PC-9 (cell line): ENCODE measurements at places on chromosomes 13 and 19.
A peak's percentile ranks its signal among the peaks of the same experiment; 100 is the strongest.

DNA sequence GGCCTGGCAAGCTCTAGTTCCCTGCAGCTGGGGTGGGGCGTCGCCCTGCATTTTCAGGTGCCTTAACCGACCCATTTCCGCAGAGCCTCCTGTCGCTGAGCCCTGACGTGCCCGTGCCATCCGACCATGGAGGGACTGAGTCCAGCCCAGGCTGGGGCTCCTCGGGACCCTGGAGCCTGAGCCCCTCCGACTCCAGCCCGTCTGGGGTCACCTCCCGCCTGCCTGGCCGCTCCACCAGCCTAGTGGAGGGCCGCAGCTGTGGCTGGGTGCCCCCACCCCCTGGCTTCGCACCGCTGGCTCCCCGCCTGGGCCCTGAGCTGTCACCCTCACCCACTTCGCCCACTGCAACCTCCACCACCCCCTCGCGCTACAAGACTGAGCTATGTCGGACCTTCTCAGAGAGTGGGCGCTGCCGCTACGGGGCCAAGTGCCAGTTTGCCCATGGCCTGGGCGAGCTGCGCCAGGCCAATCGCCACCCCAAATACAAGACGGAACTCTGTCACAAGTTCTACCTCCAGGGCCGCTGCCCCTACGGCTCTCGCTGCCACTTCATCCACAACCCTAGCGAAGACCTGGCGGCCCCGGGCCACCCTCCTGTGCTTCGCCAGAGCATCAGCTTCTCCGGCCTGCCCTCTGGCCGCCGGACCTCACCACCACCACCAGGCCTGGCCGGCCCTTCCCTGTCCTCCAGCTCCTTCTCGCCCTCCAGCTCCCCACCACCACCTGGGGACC is 1.2 kb downstream of the ZFP36 start:
- DNase-seq: peak; percentile 80

GRCh38 chr19:55172741-55173140 is 6.3 kb upstream of the DNAAF3 start:
- no peak for DNase-seq

- peak; percentile 50 for DNase-seq
Measured at GRCh38 chr19:41641879-41642485, 15.1 kb upstream of the CEACAM4 start.

GRCh38 chr13:20425819-20426219 is 99.8 kb downstream of the CRYL1 start:
- DNase-seq: peak; percentile 26

DNA sequence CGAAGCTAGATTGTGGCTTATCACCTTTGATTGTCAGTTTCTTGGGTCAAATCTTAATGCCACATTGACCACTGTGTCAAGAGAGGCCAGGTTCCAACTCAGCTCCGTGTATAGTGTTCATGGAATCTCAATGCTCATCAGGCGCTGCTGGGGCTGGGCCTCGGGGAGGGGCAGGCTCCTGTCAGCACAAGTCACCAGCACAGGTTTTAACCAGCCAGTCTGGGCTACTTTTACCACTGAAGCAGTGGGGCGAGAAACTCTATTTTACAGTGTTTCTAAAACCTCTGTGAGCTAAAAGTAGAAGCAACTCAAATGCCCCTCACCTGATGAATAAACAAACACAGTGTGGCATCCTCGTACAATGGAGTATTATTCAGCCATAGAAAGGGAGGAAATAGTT is 118.7 kb upstream of the GJB6 start:
- DNase-seq: no peak

- peak; percentile 70 for DNase-seq
Measured at GRCh38 chr19:18251587-18252369, 22.5 kb downstream of the IQCN start.

DNA sequence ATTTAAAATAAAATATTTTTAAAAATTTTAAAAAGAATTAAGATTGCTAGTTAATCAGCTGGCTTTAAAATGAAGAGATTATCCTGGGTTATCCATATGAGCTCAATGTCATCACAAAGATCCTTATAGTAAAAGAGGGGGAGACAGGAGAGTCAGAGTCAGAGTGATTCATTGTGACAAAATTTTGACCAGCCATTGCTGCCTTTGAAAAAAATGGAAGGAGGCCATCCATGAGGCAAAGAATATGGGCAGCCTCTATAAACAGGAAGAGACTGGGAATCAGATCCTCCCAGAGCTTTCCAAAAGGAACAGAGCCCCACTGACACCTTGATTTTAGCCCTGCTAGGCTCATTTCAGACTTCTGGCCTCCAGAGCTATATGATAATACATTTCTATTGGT is 9.3 kb upstream of the RUBCNL start:
- DNase-seq: no peak

DNA sequence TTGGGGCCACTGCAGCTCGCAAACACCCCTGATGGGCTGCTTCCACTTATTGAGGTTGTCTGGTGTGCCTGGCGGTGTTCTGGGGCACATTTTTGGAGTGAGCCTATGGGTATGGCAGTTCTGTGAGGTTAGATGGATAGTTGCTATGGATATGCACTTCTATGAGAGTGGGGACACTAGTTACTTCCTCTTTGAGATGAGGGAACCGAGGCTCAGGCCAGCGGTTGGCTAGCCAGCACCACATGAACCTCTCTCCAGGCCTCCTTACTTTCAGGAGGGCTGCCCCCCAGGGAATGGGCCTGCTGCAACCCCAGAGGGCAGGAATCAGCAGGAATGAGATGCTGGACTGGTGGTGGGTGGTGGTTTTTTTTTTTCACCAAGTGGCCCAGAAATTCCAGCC is 13.5 kb upstream of the PRR19 start:
- no peak for DNase-seq

GRCh38 chr13:83377491-83377890 is 504.8 kb downstream of the SLITRK1 start:
- no peak for DNase-seq

- DNase-seq: no peak
Measured at GRCh38 chr13:97101912-97102708, 107.8 kb upstream of the OXGR1 start.

DNA sequence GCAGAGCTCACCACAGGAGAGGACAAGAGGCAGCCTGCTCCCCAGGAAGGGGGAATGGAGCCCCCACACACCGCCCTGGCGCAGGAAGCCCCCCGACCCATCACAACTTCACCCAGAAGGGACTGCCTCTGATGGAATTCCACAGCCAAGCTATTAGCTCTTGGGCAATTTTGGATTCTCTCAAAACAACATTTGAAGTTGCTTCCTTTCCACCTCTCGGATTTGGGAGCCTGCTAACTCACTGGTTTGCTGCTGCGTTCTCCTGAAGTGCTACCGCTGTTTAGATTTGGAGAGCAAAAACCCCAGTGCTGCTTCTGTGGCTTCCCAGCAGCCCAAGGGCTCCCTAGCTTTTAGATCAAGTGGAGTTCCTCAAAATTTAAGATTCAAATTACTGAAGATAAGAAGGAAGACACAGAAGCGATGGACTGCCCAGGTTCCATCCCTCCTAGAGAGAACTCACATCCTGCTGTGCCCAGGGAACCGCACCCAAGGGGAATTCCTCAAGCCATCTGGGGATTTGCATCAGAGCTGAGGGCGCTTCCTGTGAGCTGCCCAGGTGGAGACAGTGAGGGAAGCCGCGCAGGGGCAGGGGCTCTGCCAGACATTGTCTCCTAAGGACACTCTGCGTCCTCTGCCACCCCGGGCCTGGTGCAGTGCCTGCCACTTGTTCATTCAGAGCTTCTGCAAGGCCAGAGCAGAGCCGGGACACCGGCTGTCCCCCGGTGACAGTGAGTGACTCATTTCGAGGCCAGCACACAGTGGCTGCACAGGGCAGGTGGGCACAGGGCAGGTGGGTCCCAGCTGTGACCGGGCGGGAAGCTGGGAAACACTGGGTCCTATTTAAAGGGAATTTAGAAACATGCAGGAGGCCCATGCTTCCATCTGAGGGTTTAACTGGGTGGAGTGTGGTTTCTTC is 45.5 kb downstream of the COL4A1 start:
- no peak for DNase-seq

DNA sequence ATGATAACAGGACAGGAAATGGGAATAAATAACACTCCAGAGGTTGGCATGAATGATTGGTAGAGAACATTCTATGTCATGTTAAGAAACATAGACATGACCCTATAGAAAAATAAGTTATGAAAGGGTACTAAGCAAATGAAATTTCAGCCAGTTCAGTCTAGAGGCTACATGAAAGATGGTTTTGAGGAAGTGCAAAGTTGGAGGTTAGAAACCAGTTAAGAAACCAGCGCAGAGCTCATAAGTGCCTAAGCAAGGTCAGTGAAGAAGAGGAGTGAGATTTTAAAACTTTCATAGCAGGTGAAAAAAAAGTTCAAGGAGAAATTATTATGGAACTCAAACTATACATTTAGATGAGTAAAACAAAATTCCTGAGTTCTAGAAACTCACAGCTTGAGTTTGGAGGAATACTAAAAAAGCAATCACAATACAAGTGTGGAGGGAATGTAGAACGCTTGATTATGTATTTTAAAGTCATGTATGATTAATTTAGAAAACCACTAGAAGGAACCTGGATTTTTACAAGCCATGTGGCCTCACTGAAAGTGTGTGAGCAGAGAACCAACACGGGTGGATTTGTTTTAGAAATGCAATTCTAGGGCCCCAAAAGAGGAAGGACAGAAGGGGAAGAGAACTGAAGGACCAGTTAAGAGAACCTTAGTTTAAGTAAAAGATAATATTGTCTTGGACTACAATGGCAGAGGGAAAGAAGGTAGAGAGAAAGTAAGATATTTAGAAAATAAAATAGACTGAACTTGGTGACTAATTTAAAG is 162.4 kb downstream of the PCDH20 start:
- DNase-seq: no peak

- DNase-seq: no peak
Measured at GRCh38 chr19:32131005-32131404, 214.4 kb upstream of the ZNF507 start.

DNA sequence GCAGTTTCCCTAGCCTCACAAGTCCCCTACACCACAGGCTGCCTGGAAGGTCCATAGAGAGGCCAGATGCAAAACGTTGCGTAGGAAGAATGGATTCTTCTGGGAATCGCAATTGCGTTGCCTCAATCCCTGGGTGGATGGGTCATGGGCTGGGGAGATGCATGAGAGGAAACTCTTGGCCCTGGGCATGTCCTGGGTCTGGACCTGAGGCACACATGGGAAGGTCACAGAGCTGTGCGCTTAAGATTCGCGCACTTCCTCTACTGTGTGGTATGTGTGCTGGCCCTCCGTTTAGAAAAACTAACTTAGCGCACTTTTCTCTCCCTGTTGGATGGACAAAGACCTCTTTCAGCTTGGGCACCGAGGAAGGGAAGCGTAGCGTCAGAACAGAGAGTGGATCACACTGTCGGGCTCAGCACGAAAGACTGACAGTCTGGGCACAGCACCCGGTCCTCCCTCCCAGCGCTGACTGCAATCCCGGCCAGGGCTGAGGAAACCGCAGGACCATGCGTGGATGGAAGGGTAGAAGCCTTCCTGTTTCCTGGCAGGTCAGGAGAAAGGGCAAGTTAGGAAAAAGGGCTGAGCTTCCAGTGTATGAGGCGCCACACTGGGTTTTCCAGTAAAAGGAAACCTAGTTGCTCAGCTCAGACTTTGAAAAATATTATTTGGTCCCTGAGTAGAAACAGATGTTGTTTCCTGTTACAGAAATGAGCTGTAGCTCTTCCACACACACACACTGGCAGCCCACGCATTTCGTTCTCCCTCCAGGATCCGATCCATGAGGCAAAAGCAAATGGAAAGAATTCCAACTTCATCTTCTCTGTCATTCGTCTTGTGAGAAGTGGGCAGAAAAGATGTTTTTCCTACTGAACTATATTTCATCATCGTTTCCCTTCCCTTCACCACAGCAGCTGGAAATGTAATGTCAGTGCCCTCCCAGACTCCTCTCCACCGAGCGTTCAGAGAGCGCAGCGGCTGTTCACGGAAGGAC is 86.0 kb downstream of the ING1 start:
- peak; percentile 28 for DNase-seq

DNA sequence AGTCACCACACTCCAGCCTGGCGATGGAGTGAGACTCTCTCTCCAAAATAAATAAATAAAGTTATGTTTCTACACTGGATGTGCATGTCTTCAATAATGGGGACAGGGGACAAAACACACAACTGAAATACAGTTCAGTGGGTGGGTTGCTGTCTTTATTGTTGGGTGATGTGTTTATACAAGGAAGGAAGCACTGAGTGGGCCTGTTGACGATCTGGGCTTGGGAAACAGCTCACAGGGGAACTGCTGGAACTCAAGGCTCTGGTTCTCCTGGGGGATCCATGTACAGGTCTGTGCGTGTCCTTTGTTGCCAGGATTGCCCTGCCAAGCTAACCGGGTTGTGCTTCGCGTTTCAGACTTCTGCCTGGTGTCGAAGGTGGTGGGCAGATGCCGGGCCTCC is 18.9 kb downstream of the SPINT2 start:
- no peak for DNase-seq

DNA sequence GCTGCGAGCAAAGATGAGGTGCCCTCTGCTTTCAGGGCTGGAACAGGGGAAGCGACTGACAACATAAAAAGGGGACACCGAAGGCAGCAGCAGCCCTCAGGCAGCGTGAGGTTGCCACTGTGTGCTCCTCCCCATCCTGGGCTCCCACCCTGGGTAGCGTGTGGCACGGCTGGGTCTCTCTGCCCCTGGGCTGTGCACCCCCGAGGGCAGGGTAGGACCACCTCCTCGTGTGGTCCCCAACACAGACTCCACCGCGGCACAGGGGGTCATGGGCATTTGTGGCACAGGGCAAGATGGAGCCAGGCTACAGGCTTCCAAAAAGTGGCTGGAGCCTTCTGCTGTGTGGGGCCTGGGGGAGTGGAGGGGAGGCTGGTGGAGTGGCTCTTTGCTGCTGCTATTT is 6.5 kb upstream of the RSPH6A start:
- DNase-seq: peak; percentile 9

- DNase-seq: peak; percentile 70
Measured at GRCh38 chr19:48746738-48747575, at the start of gene IZUMO1. Gene IZUMO1 (minus strand): TSS chr19:48746909. CDS start chr19:48745859, 1,050 bp downstream.

- no peak for DNase-seq
Measured at GRCh38 chr13:78787190-78787589, 128.2 kb upstream of the OBI1 start.

DNA sequence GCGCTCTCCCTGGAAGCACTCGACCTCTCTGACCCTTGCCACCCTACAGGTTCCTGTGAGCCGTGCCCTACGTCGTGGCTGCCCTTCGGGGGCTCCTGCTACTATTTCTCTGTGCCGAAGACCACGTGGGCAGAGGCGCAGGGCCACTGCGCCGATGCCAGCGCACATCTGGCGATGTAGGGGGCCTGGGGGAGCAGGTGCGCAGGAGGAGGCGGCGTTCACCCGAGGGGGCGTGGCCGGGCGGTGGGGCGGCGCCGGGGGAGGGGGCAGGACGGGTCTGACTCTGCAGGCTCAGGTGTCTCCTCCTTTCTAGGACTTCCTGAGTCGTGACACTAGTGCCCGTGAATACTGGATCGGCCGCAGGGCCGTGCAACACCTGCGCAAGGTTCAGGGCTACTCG is 26.4 kb downstream of the CLEC4M start:
- DNase-seq: peak; percentile 40
